ENCODE measurements at places on chromosomes 6 and 20.
A peak's percentile ranks its signal among the peaks of the same experiment; 100 is the strongest.

- no peak for DNase-seq
These were observed 21.5 kb upstream of the GTSF1L start for GRCh38 chr20:43748274-43748673.

- DNase-seq = peak; percentile 34
These were observed 348.3 kb downstream of the BCKDHB start for GRCh38 chr6:80454661-80455365.

DNA sequence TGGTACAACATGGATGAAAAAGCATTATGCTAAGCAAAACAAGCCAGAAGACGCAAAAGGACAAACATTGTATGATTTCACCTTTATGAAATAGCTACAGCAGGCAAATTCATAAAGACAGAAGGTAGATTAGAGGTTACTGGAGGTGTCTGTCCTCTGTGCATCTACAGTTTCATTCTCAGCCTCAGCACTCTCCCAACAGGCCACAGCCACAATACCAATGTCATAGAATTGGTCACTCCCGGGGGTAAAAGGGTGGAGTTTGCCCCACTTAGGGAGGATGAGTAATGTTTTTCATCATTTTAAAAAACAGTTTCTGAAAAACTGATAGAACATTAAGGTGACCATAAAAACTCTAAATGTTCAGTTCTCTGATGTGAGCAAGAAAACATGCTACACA is 17.2 kb upstream of the TMX4 start:
- DNase-seq = no peak

DNA sequence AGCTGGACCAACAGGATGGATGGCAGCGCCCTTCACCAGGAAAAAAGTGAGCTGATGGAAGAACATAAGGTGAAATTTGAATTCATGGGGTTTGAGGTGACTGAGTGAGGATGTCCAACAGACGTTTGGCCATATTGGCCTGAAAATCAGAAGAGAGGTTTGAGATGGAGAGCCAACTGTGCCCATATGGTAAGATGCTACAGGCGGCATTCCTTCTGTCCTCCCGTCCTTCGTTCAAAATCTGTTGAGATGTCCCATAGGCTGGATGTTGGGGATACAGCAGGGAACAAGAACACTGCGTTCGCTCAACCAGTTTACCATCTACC is 468 bp upstream of the CMTR1 start:
- no peak for DNase-seq

GRCh38 chr6:167412506-167412905 is 87.6 kb downstream of the TTLL2 start:
- no peak for DNase-seq

GRCh38 chr6:62971976-62972658 is 239.2 kb upstream of the FKBP1C start:
- DNase-seq = no peak

DNA sequence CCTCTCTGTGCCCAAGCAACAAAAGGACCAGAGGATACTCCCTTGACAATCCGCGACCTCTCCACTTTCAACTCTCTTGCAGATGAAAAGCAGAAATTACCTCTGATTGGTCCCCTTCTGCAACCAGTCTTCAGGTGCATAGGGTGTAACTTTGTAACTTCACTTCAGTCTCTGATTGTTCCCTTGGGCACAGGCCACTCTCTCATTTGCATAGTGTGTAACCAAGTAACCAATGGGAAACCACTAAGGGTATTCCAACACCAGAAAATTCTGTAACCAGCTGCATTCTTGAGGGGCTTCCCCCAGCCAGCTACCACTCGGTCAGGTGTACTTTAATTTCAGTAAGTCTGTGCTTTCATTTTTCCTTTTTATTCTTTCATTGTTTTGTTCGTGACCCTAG is 4.4 kb upstream of the RAET1L start:
- no peak for DNase-seq

DNA sequence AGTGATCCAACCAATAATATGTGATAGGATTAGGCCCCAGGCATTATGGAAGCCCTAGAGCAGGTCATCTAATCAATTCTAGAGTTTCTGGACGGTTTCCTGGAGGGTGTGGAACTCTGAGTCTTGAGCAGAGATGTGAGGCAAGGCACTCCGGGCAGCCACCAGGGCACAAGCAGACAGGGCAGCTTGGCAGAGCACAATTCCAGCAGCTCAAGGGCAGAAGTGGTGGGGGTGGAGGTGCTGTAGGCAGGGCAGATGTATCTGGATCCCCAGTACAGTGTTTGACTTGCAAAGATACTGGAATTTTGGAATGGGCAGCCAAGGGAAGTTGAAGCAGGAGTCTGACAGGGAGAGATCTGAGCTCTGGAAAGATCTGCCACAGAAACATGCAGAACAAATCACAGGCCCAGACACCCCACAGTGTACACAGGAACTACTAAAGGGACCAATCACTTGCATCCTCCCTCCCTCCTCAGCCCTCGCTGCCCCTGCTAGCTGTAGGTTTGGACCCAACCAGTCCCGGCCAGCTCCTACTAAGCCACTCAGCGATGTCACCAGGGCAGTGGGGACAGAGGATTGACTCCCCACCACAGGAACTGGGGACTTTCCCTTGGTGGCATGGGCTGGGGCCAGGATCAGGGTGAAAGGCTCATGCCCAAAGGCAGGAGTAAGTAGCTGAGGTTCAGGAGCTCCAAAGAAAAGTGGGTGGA is 47.0 kb downstream of the TFEB start:
- no peak for DNase-seq
